ENCODE measurements at places on chromosomes 7 and 10.

DNA sequence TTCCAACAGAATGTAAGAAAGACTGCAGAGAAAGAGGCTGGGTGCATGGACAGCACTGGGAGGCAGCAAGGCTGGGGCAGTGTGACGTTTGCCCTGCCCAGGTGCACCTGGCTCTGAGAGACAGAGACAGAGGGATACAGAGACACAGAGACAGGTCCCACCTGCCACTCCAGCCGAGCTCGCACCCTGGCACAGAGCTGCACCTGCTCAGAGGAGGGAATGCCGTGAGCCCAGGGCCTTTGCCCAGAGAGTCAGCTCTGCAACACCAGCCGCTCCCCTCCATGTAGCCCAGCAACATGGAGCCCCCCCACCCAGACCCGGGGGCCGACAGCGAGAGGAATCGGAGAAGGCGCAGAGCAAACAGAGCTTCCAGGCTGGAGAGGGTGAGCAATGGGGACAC lies 35.3 kb upstream of the PROSER2 start:
- no peak for DNase-seq

- DNase-seq = no peak
Measured at GRCh38 chr7:65430344-65431186, 56.9 kb downstream of the ZNF92 start.

DNA sequence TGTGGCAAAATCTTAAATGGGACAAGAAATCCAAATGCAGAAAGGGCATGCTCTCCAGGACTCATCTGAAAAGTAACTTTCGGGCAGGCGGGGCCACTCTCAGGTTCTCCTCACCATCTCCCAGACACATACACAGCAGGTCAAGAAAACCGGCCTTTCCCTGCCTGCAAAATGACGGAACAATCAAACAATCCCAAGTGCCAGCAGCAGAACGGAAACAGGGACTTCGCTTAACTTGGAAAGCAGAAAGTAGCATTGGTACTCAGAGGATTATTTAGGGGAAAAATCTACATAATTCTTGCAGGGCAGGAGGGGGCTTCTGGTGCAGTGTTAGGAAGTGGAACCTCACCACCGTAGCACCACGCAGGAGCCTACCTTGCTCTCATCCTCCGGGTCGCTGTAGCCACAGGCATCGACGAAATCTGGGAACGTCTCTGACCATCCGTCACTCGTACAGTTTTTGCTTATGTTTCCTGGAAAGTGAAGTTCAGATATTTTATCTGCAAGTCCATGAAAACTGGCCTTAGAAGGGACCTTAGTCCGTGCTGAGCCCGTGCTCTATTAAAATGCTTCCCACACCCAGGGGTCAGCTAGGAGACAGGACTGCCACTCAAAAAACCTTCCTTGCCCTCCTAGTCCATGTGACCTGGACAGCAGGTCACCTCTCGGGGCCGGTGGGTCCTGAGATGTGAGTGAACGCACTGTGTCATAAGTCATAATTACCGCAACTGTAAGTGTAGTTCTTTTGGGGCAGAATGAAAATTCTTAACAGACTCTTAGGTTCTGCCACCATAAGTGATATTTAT lies 41.1 kb downstream of the VIPR2 start:
- no peak for DNase-seq

GRCh38 chr7:51980313-51980712 lies 663.7 kb upstream of the COBL start:
- no peak for DNase-seq

- DNase-seq = no peak
Measured at GRCh38 chr7:571096-571717, 51.6 kb upstream of the PDGFA start.

Measured in fibroblast of gingiva (primary cell).